ENCODE measurements at places on chromosomes 7 and 10.

GRCh38 chr7:4819560-4820404 is 42.0 kb downstream of the PAPOLB start:
- no peak for DNase-seq

DNA sequence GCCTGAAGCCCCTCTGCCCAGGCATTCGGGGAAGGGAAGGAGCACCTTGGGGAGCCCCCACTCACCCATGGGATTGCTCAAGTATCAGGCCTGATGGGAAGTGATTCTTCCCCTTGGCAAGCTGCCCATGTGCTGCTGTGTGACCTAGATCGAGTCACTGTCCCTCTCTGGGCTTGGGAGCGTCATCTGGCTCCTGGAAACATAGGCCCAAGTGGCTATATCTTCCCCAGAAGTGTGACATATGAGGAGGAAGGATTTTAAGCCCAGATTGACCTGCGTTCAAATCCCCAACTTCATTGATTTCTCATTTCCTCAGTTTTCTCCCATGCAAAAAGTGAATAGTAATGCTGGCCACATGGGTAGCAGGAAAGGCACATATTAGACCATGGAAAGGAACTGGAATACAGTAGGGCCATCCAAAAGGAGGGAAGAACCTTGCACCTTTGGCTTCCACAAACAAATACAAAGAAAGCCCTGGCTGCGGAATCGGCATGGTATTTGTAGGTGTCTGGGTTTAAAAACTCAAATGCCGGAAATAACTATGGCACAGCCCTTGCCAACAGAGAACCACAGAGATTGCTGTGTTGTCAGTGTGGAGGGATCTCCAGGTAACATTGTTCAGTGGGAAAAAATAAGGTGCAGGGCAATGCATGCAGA is 169.5 kb upstream of the ZMIZ1 start:
- DNase-seq: no peak

- DNase-seq: no peak
Measured at GRCh38 chr10:50866317-50866716, 19.1 kb downstream of the A1CF start.

- DNase-seq: no peak
Measured at GRCh38 chr10:78335691-78336401, 302.2 kb downstream of the RPS24 start.

DNA sequence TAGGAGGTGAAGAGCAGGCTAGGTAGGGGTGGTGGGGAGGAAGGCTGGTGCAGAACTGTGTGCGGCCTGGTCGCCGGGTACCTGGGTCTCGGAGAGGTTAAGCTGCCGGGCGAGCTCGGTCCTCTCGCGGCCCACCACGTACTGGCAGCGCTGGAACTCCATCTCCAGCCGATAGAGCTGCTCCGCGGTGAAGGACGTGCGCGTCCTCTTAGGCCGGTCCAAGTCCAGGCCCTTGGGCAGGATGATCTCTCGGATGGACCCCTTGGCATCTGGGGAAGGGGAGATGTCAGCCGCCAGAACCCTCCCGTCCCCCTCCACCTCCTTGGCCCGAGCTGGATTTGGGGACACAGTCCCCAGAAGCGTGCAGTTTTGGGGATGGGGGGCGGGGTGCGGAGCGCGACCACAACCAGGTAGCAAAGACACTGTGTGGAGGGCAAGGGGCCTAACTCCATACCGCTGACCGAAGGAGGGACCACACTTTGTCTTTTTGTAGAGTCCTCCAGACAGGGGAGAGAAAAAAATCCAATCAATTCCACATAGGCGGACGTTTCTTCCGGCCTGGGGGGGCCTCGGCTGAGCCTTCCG is 1.6 kb downstream of the VAX1 start:
- no peak for DNase-seq

- no peak for DNase-seq
Measured at GRCh38 chr10:63760708-63761047, 239.5 kb downstream of the REEP3 start.
